Naive thymus-derived CD8-positive, alpha-beta T cell (primary cell): ENCODE measurements at places on chromosomes 5 and 9. TPM values are rescaled to one million over a fixed set of nuclear protein-coding genes. Genes with fewer than 3 reads are reported as not detected.

The COL5A1 gene
- not detected for total RNA-seq

The FOXD4L6 gene
- not detected for total RNA-seq

The PCDHGB6 gene
- total RNA-seq, result 0.21 TPM

DNA sequence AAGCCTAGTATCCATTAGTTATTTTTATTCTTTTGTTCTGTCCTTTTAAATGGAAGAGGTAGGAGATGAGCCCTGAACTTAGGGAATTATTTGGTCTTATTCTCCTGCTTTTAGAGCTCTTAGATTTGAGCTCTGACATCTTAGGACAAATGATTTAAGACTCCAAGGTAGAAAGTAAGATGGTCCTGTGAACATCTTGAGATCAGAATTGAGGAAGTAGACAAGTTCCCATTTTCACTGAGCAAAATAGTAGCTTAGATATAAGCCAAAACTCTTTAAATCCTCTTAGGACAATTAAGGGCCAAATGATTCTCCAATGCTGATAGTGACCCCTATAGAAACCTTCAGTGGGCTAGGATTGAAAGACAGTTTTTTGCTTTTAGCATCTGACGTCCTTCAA lies 53.0 kb upstream of the RUSC2 start:
- DNase-seq, result no peak

- DNase-seq, result no peak
Measured at GRCh38 chr5:158751961-158752655, 347.6 kb downstream of the EBF1 start.

DNA sequence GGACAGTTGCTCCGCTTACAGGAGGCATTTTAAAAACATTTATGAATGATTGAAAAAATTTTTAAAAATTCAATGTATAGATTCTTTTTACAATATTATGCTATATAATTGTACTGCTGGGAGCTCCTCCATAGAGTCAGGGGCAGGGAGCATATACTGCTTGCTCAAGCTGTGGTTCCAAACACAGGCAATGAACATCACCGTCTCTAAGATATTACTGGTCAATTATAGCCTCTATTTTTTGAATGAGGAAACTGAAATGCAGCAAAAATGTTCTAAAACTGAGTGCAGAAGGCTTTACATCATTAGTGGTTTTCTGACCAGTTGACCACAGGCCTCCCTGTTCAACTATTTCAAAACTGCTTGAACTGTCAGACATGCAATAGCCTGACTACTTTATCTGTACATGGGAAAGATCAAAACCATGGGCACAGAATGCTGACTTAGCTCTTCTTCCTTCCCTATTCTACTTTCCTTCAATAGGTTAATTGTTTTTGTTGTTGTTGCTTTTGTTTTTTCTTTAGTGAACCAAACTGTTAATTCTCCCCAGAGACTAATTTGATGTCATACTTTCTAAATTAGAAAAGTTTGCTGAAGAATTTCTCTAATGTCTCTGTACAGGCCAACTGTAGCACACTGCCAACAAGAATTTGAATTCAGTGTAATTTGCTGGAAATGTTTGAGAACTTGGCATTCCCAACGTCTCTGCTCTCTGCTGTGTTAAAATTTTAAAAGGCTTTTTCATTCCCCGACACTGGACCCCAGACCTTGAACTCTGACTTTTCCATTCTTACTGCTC lies 107.6 kb upstream of the MPDZ start:
- no peak for DNase-seq

GRCh38 chr5:168159425-168159824 lies 132.0 kb upstream of the WWC1 start:
- no peak for DNase-seq

DNA sequence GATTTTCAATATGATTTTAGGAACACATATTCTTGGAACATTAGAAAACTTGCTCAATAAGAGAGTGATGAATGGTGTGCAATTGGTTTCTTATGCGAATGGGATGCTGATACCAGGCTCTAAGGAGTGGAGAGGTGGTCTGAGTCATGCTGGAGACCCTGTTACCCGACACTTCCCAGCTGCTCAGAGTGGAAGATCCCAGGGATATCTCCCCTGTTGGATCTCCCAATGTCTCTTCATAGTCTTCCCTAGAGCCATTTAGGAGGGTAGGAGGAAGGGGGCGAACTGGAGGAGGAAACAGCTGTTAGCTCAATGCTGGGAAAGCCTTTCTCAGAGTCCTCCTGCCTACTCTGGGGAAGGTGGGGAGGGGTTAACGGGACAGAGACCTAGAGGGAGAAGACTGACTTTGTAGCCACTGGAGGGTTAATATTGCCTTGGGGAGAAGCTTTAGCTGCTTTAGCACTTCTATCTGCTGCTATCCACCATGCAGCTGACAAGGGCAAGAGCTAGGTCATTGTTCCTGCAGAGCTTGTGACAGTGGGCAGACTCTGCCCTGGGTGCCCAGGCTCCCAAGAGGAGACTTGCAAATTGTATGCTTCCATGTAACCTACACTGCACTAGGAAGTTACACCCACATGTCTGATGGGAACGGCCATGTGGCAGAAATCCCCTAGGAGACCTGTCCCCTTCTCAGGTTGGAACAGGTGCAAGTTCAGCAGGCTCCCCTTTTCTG lies 301.0 kb downstream of the GADD45G start:
- DNase-seq, result no peak

The KIF4B gene
- total RNA-seq, result not detected

GRCh38 chr5:6551287-6551954 lies 81.4 kb downstream of the NSUN2 start:
- DNase-seq, result no peak

The ADCY2 gene
- total RNA-seq, result not detected
